ENCODE measurements at places on chromosomes 6 and 20. TPM values are rescaled to one million over a fixed set of nuclear protein-coding genes. Genes with fewer than 3 reads are reported as not detected.

The CTCFL gene
- total RNA-seq: 0.09 TPM

The PPP1R16B gene
- total RNA-seq: 0.62 TPM

The PAK1IP1 gene
- 5.1 TPM for total RNA-seq

The PDYN gene
- not detected for total RNA-seq

The AKIRIN2 gene
- total RNA-seq: 16.8 TPM
